ENCODE measurements at places on chromosomes 12 and 14.

DNA sequence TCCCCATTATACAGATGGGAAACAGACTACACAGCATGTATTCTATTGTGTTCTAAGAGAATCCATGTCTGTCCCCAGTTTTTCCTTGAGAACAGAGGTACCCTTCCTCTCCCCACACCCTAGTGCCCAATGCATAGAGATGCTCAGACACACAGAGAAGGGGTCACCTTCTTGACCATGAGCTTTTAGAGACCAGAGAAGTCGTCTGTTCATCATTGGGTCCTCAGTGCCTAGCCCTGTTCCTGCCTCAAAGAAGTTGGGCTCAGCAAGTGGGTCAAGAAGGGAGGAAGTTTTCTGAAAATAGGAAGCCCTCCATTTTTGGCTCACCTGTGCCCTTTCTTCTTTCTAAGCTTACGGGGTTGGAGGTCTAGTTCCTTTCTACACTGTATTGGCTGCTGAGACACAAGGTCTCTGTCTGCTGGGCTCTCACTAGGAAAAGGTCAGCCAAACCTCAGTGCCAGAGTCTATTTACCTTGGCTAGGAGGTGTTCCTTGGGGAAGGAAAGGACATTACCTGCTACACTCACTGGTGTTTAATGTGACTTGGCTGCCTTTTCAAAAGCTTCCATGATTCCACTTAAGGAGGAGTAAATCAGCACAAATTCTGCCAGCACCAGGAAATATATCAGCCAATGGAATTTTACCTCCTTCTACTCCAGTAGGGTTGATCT is 198.5 kb upstream of the PWP1 start:
- no peak for DNase-seq

GRCh38 chr12:128337431-128338170 is 70.6 kb downstream of the TMEM132C start:
- DNase-seq = no peak

- DNase-seq = no peak
Measured at GRCh38 chr12:3921526-3921925, 48.3 kb upstream of the PARP11 start.

- no peak for DNase-seq
Measured at GRCh38 chr12:50482571-50482970, 22.2 kb upstream of the DIP2B start.

DNA sequence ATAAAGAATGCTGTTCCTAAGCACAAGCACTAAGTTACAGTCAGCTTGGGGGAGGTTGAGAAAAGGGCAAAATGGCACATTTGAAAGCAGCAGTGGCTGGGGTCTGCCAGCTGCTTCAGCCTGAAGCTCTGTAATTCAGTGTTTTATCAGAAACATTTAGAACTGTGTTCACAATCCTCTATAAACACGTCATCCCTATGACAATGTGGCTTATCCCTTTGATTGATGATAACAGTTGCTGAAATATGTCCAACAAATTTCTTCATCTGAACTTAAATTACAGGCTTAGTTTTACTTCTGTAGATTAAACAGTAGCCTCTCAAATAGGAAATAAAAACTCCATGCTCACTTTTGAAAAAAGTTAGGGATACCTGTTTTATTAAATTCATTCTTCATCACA is 108.8 kb downstream of the VEZT start:
- no peak for DNase-seq

DNA sequence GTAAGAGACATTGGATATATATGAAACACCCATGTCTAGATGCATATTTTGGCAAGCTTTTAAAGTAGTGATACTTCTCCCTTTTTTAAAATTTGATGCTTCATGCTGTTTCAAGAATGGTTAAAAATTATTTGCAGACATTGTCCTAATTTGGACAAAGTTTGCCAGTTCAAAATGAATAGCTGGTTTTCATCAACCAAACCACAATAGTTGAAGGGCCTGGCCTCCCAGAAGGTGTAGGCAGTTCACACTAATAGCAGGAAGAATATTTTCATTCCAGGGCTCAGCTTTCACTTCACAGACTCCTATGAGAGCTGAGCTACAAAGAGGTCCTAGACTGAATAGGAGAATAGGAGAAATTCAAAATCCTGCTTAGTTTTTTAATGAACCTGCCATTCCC is 78.7 kb downstream of the STXBP6 start:
- DNase-seq = no peak

- DNase-seq = no peak
Measured at GRCh38 chr14:61171727-61172126, 109.4 kb downstream of the TMEM30B start.

DNA sequence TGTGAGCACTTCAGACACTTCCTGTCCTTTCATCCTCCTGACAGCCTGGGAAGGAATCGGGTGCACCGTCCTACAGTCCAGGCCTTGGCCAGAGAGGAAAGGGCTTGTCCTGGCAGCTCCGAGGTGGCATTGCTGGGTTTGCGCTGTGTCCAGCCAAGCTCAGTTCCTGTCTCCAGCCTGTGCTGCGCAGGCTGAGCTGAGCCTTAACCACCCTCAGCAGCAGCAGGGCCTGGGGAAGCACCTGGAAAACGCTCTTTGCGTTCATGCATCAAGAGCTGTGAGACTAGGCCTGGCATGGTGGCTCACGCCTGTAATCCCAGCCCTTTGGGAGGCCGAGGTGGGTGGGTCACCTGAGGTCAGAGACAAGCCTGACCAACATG is 33.7 kb upstream of the EML1 start:
- no peak for DNase-seq

- DNase-seq = no peak
Measured at GRCh38 chr12:90010089-90010488, 301.5 kb upstream of the ATP2B1 start.

- DNase-seq = peak; percentile 65
Measured at GRCh38 chr14:52352061-52352491, 38.0 kb downstream of the PTGER2 start.

GRCh38 chr12:63795944-63796343 is 16.2 kb downstream of the RXYLT1 start:
- DNase-seq = no peak

DNA sequence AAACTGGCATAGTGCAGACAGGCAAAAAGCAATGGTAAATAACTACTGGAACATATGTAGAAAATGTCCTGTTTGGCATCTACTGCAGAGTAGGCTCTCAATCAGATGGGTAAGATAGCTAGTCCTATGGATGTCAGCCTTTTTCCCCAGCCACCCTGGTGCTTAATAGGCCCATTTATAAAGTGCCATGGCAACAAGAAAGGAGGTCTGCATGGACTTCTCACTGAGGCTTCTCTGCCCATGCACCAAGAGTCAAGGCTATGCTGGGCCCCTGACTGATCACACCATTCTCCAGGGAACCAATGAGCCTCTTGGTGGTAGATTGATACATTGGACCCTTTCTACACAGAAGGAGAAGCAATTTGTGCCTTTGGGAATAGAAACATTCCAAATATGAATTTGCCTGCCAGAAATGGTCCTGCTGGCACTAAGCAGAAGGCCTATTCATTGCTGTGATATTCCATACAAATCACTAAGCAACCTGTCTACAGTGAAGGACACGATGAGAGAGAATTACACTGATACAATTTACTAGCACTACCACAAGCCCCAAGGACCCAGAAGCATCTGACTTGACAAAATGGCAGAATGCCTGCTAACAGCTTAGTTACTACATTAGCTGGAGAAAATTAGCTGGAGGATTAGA is 43.8 kb downstream of the RESF1 start:
- DNase-seq = no peak

- no peak for DNase-seq
Measured at GRCh38 chr12:5556033-5556614, 124.2 kb downstream of the NTF3 start.

DNA sequence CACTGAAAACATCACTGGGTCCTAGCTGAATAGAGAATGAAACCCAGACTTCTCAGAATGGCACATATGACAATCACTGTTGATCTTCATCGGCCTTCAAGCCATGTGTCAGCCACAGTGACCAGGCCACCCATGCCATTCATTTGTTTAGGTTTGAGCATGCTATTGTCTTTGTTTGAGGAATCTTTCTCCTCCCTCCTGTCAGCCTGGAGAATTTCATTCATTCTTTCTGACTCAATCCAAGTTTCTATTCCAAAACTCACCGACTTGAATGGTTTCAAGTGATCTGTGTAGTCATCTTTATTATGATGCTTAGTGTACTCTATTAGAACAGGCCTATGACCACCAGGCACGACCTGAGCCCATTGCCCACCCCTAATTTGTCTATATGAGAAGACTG is 106.3 kb downstream of the ETNK1 start:
- no peak for DNase-seq

DNA sequence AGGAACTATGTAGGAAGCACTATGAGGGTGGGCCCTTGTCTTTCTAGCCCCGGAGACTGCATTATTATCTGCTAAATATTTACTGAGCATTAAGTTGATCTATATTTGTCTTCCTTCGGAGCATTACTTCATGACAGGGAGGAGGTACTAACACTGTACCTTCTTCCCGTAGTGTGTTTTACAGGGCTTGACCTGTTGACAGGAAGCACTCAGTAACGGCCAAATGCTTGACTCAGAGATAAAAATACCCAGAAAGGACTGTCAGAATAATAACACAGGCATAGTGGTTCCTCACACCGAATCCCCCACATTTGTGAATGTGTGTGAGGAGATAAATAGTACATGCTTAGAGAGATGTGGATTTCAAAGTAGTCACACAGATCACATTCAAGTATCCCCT is 466.6 kb downstream of the EGLN3 start:
- DNase-seq = no peak

- DNase-seq = no peak
Measured at GRCh38 chr12:46230306-46230705, 38.5 kb downstream of the SLC38A1 start.

DNA sequence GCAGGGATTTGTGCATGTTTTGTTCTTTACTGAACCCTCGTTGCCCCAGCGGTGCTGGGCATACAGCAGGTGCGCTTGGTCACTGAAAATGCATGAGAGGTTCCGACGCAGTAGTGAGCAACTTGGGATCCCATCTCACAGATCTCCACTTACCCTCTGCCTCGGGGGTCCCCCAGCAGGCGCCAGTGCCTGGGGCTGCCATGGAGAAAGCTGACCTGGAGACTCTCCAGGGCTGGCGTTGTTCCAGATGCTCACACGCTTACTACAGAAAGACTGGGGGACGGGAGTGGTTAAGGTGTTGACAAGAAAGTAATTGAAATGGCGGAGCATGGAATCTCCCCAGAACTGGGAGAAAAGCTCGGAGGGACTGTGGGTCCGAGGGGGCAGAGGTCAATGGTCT is 14.2 kb downstream of the GLT1D1 start:
- no peak for DNase-seq

GRCh38 chr12:58540480-58541299 is 379.6 kb downstream of the LRIG3 start:
- no peak for DNase-seq

- DNase-seq = no peak
Measured at GRCh38 chr14:51167587-51168214, 72.3 kb upstream of the TMX1 start.

DNA sequence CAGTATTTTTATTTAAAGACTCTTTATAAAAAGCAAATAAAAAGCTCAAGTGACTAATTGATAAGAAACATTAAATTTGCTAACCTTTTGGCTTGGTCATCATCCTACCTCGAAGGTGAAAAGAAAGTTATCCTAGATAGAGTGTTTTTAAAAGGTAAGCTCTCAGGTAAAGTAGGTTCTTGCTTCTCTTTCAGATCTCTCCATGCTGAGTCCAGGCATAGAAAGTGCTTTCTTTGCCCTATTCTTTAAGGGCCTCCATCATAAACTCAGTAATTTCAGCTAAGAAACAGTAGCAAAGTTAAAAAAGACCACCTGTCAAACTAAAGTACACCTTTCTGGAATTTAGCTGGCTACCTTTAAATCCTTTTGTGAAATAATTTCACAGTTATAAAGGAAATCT is 20.6 kb upstream of the ANHX start:
- no peak for DNase-seq

DNA sequence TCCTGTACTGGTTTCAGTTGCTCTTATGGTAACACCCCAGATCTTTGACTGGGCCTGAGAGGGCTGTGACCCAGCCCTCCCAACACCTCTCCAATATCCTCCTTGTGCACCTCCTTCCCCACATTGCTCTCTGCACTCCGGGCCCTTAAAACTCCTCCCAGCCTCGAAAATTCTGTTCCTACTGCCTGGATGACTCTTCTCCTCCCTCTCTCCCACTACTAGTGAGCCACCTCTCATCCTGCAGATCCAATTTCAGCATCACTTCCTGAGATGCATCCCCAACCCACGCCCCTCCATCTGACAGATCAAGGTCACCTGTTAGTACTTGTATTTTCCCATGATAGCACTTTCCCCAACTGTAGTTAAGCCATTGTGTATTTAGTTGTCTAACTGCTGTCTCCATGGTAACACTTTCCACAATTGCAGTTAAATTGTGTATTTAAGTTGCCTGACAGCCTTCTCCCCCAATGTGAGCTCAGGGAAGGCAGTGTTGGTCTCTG is 11.5 kb upstream of the NT5DC3 start:
- no peak for DNase-seq

GRCh38 chr12:43957732-43958372 is 122.0 kb downstream of the TMEM117 start:
- peak; percentile 35 for DNase-seq

- DNase-seq = no peak
Measured at GRCh38 chr12:39595928-39596327, 23.7 kb downstream of the ABCD2 start.

GRCh38 chr12:65305346-65305950 is 27.0 kb downstream of the MSRB3 start:
- DNase-seq = no peak

DNA sequence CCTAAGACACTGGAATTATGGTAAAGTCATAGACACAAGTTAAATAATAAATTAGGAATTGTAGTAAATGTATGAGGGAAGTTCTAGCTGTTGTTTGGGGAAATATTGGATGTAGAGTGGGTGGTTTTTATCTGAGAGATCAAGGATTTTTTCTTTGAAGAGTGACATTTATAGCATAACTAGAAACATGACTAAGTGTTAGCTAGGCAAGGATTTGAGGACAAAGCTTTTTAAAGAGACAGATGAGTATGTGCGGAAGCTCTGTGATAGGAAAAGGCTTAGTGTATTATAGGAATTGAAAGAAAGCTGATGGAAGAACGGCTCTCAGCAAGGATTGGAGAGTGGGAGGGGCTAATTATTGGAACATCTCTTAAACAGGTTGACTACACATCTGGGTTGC is 24.5 kb downstream of the PDZRN4 start:
- no peak for DNase-seq

- DNase-seq = no peak
Measured at GRCh38 chr14:80356413-80356812, 145.1 kb upstream of the DIO2 start.

DNA sequence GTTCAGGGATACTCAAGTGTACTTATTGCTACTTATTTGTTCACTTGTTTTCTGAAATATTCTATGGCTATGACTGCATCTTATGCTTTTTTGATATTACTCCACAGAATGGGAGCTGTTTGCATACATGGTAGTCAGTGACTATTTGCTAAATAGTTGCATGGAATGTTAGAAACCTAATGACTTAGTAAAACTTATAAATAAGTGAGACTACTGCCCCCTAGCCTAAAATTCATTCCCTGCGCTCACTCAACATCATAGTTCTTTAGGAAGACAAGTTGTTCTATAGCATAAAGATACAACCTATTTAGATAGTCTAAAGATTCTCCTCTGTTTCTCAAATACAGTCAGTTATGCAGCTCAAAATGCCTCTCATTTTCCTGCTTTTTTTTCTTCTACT is 305.5 kb downstream of the CEP128 start:
- no peak for DNase-seq

- no peak for DNase-seq
Measured at GRCh38 chr12:574475-575128, 88.6 kb downstream of the NINJ2 start.

GRCh38 chr12:92012691-92013090 is 133.0 kb downstream of the BTG1 start:
- no peak for DNase-seq

All from naive thymus-derived CD8-positive, alpha-beta T cell (primary cell).